Activated CD8-positive, alpha-beta memory T cell treated with anti-CD3 and anti-CD28 coated beads for 1 hour (primary cell): ENCODE measurements at places on chromosomes 2 and 18.

DNA sequence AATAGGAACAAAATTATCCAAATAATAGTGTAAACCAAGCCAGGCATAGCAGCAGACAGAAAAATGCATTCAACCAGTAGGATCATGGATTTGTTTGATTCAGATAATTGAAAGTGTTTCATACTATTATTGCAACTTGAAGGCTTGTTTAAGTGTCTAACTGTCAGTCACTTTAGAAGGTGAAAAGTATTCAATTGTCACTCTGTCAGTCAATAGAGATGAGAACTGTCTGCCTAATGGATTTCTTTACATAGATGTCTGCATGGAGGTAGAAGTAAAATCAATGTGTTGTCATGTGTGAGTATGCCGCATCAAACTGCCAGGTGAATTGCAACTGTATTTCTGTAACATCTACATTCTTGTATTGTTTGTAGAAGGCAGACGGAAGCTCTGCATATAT is 65.0 kb downstream of the ZNF407 start:
- DNase-seq = no peak

DNA sequence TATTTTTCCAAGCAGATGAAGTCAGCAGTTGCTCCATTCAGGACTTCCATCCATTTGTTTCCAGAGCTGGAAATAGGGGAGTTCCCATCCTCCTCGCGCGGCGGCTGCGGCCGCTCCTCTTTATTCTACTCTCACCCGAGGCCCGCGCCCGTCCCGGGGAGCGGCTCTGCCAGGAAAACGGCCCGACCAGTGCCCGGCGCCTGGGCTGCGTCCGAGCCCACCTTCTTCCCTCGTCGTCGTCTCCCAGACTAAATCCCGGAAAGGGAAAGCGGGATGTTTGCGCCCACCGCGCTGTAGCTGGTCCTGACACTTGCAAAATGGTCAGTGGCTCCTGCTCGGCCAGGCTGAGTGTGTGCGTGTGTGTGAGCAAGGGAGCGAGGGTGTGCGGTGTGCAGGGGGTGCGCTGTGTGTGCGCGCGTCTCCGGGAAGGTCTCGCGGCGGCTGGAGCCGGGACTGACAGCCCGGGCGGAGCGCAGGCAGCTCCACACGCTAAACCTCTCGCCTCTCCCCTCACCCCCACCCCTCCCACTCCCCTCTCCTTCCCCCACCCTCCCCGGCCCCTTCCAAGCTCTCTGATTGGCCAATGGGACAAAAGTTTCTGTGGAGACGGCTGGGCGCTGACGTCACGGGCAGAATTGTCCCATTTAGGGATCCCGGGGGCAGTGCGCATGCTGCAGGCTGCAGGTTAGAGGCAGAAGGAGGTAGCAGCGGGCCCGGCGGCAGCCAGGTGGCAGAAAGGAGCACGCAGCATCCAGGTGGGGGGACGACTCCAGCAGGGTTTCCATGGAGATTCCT is at the start of gene NOL4:
TSS of gene NOL4 (minus strand) at position 491 of the 795 bp plus-strand sequence. CDS start 1,660 bp downstream, outside the sequence.
- no peak for DNase-seq

GRCh38 chr18:71998547-71999097 is 545.5 kb downstream of the CBLN2 start:
- DNase-seq = no peak

DNA sequence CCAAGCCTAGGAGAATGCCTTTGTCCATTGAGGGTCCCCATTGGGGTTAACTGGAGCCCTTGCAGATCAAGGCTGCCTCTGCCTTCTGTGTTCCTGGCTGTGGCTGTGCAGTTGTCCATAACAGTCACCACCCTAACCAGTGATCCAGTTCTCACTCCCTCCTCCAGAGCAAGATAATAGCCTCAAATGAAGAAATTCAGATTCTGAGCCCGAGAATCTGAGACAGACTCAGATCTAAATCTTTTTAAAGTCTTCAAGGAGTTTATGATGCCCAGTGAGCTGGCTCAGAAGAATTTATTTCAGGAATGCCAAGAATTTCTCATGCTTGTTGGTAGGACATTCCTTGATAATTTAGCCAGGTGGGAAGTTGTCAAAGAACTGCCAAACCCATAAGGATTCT is 44.3 kb upstream of the RAB6C start:
- DNase-seq = no peak

DNA sequence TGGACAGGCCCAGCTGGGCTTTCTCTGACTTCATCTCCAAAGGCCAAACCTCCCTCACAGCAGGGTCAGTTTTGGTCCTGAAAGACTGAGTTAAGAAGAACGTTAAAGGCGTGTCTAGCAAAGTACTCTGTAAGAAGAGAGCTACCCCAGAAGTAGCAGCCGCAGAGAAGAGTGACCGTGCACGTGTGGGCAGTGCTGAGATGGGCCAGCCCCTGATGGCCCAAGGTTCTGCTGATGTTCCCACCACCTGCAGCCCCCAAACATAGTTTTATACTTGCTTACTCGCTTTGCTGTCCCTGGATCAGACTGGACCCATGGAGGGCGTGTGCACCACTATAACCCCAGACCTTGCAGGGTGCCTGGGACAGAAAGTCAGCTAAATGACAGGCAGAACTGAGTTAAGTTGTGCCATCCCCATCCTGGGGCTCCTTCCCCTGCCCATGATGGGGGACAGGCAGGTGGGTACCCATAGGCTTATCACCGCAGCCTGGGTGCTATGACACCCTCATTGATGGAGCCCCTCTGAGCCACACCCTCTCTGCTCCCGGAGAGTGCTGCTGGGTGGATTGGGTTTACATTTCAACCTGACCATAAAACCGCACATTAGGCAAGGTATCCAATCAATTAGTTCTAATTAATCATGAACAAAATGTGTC is 367.3 kb upstream of the HS6ST1 start:
- no peak for DNase-seq
